Kidney epithelial cell (primary cell): ENCODE measurements at places on chromosomes 5 and 9.

DNA sequence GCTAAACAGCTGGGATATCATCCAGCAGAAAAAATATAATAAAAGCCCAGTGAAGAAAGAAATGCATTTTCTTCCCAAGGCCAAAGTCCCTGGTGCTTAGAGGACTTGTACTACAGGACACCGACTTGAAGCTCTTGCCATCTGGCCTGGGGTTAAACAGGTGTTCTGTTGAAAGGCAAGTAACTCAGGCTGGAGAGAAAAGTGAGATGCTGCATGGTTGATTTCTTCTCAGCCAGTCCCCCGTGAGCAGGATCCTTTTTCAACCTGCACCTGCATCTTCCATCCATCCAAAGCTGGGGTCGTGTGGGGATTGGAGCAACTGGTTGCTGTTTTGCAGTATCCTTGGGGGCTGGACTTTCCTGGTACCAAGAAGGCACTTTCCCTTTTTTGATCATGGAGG is 146.1 kb upstream of the RPS23 start:
- no peak for DNase-seq

- DNase-seq, result no peak
Observed at GRCh38 chr5:83731638-83732037, 11.0 kb upstream of the HAPLN1 start.

DNA sequence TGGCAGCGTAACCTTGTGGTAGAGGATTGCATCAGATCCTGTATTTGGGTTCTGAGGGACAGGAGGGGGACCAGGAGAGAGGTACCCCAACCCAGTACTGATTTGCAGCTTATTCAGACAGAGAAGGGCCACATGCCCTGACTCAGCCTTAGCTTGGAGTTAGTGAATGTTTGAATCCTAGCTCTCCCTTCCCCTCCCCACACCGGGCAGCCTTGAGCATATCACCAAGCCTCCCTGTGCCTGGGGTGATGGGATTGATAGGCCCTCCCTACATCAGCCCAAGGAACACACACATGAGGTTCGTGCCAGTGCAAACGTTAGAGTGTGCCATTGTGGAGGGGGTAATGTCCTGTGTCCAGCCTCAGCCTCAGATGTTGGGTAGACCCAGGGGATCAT is 71.9 kb downstream of the AMBP start:
- no peak for DNase-seq

- no peak for DNase-seq
Observed at GRCh38 chr5:176620333-176620981, 9.9 kb downstream of the SNCB start.

- no peak for DNase-seq
Observed at GRCh38 chr5:68450245-68450852, 234.8 kb downstream of the PIK3R1 start.

- DNase-seq, result no peak
Observed at GRCh38 chr5:97968346-97968745, 785.3 kb upstream of the RIOK2 start.

DNA sequence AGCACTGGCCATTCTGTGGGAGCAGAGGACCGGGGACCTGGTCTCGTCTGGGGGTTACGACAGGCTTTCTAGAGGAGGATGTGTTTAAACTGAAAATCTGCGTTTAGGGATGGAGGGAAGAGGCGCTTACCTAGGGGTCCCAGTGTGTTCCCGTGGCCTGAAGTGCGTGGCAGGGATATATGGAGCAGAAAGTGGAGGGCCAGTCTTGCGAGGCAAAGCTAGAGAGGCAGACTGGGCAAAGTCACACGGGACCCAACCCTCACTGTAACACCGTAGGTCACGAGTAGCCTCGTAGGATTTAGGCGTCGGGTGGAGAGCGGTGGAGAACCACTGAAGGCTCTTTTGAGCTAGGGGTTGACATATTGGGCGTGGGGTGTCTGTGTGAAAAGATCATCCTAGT is 32.8 kb upstream of the POMT1 start:
- DNase-seq, result no peak

DNA sequence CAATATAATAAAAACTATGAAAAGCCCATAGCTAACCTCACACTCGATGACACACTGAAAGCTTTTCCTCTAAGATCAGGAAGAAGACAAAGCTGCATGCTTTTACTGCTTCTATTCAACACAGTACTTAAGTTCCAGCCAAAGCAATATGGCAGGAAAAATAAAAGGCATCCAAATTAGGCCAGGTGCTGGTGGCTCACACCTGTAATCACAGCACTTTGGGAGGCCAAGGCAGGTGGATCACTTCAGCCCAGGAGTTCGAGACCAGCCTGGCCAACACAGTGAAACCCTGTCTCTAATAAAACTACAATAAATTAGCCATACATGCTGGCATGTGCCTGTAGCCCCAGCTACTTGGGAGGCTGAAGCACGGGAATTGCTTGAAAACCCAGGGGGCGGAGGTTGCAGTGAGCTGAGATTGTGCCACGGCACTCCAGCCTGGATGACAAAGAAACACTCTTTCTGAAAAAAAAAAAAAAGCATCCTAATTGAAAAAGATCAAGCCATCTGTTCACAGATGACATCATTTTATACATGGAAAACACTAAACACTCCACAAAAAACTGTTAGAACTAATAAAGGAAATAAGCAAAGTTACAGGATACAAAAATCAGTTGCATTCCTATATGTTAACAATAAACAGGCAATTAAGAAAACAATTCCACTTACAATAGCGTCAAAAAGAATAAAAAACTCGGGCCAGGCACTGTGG is 17.9 kb downstream of the ZFR start:
- no peak for DNase-seq

- no peak for DNase-seq
Observed at GRCh38 chr5:112342389-112342788, 76.7 kb downstream of the EPB41L4A start.
